ENCODE measurements at places on chromosomes 2 and 18.

DNA sequence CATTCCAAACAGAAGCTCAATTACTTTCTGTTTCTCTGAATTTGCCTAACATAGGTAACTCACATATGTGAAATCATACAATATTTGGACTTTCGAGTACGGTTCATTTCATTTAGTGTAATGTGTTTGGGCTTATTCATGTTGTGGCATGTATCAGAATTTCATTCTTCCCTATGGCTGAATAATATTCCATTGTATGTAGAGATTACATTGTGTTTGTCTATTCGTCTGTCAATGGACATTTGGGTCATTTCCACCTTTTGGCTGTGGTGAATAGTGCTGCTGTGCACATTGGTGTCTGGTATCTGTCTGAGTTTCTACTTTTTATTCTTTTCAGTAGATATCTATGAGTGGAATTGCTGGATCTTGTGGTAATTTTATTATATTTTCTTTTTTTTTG is 43.9 kb downstream of the LBH start:
- no peak for DNase-seq

DNA sequence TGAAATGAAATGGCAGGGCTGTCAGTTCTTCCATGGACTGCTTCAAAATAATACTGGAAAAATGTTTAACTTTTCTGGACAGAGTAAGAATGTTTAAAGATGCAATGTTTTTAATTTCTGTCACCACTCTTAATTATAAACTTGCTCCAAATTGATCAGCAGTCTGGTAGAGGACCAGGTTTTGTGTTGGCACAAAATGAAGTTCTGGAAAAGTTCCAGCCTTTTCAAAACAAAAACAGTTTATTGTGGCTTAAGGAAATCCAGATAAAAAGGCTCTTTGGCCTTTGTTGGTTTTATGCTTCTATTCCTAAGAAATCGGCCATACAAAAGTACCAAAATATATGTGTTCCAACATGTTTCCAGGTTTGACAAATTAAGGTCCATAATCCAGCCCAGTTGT is 48.8 kb downstream of the PTRHD1 start:
- DNase-seq = no peak

DNA sequence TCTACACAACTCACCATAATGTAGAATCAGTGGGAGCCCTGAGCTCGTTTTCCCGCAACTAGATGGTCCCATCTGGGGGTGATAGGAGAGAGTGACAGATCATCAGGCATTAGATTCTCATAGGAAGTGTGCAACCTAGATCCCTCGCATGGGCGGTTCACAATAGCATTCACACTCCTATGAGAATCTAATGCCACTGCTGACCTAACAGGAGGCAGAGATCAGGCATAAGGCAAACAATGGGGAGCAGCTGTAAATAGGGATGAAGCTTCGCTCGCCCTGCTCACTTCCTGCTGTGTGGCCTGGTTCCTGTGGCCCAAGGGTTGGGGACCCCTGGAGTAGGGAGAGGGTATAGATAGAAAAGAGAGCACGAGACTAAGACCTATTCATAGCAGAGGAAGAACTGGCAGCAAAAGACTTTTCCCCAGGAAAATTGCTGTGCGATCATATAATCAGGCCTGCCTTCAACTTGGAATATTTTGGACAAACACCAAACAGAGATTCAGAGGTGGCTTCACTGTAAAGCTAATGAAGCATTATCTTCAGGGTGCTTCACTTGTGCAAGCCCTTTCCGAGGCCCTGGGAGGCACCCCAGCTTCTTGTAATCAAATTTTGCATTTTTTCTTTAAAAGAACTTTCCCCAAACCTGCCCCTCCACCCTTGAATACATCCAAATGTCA is 29.0 kb upstream of the ATL2 start:
- DNase-seq = no peak

- DNase-seq = no peak
Observed at GRCh38 chr2:145146691-145147090, 626.8 kb upstream of the ZEB2 start.

DNA sequence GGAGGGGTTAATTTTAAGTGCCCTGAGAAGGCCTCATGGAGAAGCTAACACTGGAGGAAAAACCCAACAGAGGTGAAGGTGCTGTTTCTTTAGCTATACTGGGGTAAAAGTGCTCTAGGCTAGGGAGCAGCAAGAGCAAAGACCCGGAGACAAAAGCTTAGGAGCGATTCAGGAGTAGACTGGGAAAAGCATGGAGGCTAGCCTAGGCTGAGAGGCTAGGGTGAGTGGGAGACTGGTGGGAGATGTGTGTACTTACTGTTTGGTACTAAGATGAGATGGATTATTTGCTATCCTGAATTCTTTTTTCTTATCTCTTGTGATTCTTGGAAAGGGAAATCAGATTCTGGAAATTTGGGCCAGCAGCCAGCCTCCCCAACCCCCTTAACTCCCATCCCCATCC is 2.0 kb downstream of the GIGYF2 start:
- DNase-seq = no peak

GRCh38 chr2:141200191-141200590 is 930.6 kb downstream of the LRP1B start:
- no peak for DNase-seq
